ENCODE measurements at places on chromosomes 11 and 22.
A peak's percentile ranks its signal among the peaks of the same experiment; 100 is the strongest.

GRCh38 chr11:128948583-128948982 is 5.9 kb upstream of the TP53AIP1 start:
- DNase-seq: no peak

DNA sequence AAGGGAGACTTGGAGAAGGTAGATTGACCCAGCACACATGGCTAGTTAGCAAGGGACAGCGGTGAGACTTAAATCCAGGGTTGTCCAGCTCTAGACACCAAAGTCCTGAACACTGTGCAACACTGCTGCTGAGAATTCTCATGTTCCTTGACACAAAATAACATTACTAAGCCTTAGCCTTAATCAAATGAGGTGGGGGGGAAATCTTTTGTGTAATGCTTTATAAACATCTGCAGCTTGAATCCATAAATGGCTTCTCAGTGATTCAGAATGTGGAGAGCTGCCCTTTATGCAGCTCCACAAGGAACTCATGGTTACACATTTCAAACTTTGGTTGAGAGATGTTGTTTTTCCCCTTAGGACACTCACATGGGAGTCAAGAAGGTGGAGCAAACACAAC is 80.0 kb downstream of the CD44 start:
- no peak for DNase-seq

GRCh38 chr22:41062146-41062545 is 30.2 kb upstream of the EP300 start:
- DNase-seq: no peak

- DNase-seq: no peak
Observed at GRCh38 chr11:35459489-35459888, 40.1 kb upstream of the SLC1A2 start.

- no peak for DNase-seq
Observed at GRCh38 chr22:49628391-49629260, 199.0 kb downstream of the BRD1 start.

- no peak for DNase-seq
Observed at GRCh38 chr11:47160753-47161133, 15.9 kb downstream of the ARFGAP2 start.

GRCh38 chr11:1394936-1395772 is 5.4 kb downstream of the BRSK2 start:
- no peak for DNase-seq

GRCh38 chr11:102368472-102368871 is 21.5 kb downstream of the BIRC2 start:
- no peak for DNase-seq

DNA sequence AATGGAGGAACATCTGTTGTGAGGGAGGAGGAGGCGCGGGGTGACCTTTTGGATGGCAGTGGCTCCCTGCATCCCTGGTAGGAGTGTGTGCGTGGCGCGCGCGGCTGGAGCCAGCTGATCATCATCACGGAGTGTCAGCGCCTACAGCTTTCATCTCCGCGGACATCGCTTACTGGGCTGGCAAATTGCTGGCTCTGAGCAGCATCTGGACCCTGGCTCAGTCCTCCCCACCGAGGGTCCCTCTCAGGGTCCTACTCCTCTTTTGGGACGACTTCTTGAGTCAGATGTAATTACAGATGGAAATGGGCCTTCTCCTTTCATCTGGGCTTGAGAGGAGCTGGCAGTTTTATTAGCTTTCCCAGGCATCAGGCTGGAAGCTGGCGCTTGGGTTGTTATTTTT is 85.3 kb downstream of the CACNA1I start:
- DNase-seq: no peak

GRCh38 chr11:131811383-131811782 is 441.0 kb downstream of the NTM start:
- no peak for DNase-seq

GRCh38 chr22:19891317-19892256 is 36.9 kb upstream of the GNB1L start:
- DNase-seq: peak; percentile 62

- DNase-seq: peak; percentile 32
Observed at GRCh38 chr11:62611705-62612365, 740 bp downstream of the EML3 start.

- no peak for DNase-seq
Observed at GRCh38 chr11:120832481-120833238, 191.2 kb upstream of the TBCEL start.

DNA sequence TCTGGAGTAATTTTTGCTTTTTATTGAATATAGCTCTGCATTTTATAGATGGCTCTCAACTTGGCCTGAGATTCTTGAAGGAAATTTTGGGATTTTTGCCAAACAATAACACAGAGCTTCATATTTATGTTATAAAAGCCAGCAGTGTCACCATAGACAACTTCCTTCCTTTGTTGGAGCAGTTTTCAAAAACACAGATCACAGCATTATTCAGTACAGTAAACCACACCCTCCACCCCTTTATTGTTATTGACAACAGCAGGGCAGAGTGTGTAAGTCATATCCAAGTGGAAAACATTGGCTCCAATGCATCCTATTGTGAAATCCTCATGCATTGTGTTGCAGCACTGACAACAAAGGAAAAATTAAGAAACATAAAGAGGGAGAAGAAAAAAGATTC is 62.6 kb upstream of the PRSS23 start:
- no peak for DNase-seq

GRCh38 chr11:18790883-18791206 is 753 bp downstream of the PTPN5 start:
- DNase-seq: no peak

- DNase-seq: no peak
Observed at GRCh38 chr22:19480173-19480568, 451 bp downstream of the CDC45 start.

- DNase-seq: no peak
Observed at GRCh38 chr11:86983021-86983488, 27.9 kb upstream of the FZD4 start.

DNA sequence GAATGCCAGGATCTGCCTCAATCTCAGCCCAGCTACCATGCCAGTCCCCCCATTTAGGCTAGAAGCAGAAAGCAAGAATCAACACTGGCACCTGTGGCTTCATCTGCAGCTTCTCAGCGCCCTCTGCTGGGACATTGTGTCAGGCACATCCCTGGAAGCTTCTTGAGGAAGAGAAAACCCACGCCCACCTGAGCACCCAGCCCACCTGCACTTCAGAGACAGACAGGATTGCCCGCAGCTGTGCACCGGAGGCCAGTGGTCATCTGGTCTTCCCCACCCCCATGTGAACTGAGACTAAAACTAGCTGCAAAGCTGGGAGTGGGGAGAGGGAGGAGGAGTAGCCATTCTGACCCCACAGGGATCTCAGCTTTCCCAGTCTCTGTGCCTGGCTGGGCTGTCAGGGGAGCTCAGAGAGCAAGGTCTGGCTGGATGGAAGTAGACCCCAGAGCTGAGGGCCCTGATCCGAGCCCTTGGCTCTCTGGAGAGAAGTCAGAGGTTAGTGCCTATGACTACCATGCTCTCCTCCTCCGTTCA is 66.8 kb downstream of the FEZ1 start:
- DNase-seq: no peak

- no peak for DNase-seq
Observed at GRCh38 chr22:31080164-31080847, 812 bp upstream of the SMTN start.

DNA sequence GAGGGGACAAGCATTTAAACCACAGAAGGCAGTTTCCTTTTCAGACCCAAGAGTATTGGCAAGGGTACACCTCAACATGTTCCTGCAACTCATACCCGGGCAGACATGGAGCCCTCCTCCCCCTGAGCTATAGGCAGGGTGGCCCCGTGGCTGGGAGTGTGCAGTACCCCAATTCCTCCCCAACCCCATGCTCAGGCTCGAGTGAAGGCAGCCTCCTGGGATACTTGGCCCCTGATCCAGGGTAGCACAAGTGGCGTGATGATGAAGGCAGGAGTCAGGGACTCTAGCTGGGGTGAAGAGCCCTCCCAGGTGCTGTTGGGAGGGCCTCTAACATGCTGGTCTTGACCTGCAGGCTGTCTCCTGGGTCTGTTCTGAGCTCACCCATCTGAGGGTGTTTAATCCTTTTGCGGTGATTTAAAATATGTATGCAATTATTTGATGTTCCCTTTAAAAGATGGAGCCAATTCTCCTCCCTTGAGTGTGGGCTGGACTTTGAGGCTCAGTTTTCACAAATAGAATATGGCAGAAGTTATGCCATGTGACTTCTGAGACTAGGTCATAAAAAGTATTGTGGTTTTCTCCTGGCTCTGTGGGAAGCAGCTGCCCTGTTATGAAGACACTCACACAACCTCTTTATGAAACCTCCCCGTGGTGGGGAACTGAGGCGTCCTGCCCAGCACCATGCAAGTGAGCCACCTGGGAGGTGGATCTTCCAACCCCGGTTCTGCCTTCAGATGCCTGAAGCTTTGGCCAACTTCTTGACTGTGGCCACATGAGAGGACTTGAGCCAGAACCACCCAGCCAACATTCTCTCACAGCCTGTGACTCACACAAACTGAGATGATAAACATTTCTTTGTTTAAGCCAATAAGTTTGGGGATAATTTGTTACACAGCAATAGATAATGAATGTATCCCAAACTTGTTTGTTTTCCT is 54.7 kb upstream of the NECTIN1 start:
- no peak for DNase-seq

DNA sequence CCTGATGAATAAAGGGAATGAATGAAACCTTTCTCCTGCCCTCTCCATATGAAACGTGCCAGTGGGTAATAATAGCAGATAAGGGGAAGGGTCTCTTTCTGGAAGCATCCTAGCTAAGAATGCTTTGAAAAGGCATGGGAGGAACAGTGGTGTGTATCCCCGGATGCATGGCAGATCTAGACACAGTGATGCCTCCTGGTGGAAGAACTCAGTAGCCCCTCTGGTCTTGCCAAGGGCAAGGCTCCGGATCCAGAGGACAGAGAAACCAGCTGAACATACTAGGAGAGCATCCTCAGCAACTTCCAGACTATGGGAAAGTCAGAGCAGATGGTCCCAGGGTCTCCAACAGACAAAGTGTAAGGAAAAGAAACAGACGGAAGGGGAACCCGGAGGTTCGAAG is 6.4 kb downstream of the BAIAP2L2 start:
- no peak for DNase-seq

DNA sequence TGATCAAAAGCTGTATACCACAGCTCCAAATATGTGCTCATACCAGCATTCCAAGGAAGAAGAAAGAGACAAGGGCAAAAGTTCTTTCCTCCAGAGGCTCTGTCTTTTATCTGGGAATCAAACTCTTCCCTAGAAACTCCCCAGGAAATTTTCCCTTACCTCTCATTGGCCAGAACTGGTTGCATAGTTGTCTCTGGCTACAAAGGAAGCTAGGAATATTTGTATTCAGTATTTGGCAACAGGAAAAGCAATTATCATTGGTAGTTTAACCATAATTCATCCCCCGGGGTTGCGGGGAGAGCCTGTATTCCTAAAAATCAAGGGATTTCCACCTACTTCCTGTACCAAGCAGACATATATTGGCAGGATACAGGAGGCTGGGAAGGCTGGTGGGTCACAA is 10.5 kb upstream of the ZFTA start:
- DNase-seq: no peak

GRCh38 chr11:3803726-3804495 is 4.4 kb upstream of the PGAP2 start:
- DNase-seq: peak; percentile 49

DNA sequence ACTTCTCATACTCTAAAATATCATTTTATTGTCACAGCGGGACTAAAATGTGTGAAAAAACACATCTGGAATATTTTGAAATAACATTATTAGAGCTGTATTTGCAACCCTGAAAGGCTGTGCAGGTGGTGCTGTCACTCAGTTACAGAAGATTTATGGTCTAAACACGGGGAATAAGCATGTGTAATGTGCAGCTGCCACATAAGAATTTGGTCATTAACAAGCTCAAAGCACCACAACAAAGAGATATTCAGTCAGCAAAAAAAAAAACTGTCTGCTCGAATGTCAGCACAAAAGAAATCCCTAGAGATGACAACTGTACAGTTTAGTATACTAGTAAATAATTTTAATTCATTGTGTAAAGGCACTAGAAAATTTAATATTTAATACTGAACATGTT is 31.3 kb downstream of the TMEM123 start:
- DNase-seq: peak; percentile 53

All from skeletal muscle cell (primary cell).